ENCODE measurements at places on chromosomes 5 and 9. TPM values are rescaled to one million over a fixed set of nuclear protein-coding genes. Genes with fewer than 3 reads are reported as not detected.

DNA sequence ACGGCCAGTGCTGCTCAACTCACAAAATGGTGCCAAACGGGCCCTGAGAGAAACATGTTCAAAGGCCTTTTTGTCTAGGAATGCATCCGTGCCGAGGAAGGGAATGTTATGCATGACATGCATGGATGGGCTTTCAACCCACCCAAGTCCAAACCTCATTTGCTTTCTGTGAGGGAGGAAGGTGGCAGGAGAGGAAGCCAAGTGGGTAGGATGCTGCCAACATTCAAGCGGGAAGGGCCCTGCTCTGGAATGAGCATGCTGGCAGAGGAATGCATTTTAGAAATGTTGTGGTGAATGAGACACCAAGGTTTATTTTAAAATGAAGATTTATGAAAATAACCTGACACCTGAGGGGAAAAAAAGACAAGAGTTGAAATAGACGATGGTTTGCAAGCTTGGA is 479.1 kb downstream of the CCDC171 start:
- DNase-seq: no peak

DNA sequence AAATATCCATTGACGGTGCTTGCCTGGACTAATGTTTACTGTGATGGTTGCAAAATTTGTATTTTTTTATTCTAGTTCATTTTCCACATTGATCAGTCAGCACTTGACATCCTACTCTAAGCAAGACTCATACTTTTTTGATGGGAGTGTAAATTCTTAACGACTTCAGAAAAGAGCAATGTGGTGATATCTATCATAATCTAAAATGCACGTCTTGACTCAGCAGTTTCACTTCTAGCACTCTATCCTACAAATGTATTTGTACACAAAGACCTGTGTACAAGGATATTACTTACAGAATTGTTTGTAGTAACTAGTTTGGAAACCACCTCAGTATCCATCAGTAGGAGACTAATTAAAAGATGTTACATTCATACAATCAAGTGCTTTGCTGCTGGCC is 24.0 kb downstream of the NAA35 start:
- DNase-seq: no peak

CCDC171 gene
- total RNA-seq: 4.9 TPM

SHOC1 gene
- total RNA-seq: not detected

- DNase-seq: no peak
Measured at GRCh38 chr5:67319935-67320725, 123.5 kb upstream of the CD180 start.

DNA sequence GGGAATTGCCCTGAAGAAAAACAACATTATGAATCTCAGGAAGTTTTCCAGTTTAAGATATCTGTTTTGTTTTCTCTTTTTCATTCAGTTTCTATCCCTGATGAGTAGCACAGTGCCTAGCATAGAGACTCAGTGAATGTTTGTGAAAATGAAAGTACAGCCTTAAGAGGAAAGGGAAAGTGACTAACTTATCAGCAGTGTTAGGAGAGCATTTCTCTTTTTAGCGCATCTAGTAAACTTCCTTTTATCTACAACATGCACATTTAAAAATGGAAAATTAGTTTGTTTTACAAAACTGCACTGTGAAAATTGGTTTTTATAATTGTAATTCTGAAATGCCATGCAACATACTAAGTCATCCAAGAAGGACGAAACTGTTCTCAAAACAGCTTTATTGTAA is 110.8 kb downstream of the SMARCA2 start:
- DNase-seq: no peak

- no peak for DNase-seq
Measured at GRCh38 chr5:58918021-58918729, 335.3 kb downstream of the RAB3C start.

DNA sequence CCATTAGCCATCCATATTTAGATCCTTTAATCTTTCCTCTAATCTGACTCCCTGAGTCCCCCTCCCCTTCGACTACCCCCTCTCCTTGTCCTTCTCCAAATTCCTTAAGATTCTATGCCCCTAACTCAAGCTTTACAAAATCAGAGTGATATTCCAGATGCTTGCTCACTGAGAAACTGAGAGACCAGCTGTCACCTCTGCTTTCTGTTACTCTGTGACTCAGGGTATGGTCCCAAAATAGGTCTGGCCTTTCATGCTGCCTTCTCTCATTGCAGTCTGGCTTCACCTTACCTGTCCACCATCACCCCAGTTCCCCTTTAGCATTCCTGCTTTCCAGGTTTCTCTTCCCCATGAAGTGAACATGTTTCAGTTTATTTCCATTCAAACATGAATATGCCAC is 383.3 kb upstream of the SLC30A5 start:
- no peak for DNase-seq

PCA3 gene
- total RNA-seq: not detected

DNA sequence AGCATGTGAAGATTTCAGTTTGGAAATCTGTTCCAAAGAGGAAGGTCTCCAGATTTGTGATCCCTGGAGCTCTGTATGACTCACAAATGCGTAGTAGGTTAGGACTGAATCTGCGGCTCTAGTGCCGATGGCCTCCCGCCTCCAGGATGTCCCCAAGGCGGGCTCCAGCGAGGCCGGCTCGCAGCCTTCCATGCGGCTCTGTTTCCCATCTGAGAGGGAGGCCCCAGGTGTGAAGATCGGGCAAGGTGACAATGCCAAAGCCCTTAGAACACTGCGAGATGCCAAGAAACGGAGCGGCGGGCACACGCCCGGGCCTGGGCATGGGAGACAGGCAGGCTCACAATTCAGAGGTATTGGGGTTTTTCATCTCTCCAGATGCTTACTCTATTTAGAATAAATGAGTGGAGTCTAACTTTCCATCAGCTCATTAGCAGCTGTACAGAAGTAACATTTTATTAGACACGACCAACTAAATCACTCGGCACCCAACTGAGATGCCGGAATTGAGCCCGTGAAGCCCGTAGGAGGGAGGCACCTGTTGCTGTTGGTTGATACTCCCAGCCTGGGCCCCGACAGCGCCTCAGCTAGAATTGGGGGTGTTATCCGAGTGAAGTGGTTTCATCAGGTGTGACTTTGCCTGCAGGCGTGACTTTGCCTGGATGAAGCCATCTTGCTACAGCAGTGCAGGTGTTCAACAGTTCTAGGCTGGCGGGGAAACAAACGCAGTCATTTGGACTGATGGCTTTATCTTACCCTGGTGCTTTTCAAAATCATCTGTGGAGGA is 7.4 kb upstream of the MRPS2 start:
- DNase-seq: no peak

- no peak for DNase-seq
Measured at GRCh38 chr9:138006576-138007233, 129.1 kb downstream of the CACNA1B start.

GRCh38 chr5:135986401-135986800 is 31.6 kb upstream of the LECT2 start:
- DNase-seq: no peak

FAXDC2 gene
- not detected for total RNA-seq

DNA sequence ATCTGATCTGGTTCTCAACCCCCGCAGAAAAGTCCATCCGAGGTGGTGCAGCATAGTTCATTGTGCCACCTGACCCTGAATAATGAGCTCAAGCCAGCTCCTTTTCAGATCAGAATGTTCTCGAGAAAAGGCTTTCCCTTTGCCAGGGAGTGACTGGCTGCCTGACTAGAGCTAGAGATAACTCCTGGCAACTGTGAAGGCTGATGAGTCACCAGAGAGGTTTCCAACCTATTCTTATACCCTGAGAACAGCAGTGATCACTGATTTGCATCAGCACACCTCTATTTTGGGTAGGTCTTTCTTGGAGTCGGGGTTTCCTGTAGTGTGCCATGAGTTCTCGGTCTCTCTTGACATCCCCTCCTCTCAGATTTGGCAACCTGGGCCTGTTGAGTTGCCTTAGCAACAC is 127.9 kb downstream of the PIK3R1 start:
- DNase-seq: peak; percentile 29

SNCAIP gene
- not detected for total RNA-seq

- DNase-seq: no peak
Measured at GRCh38 chr9:132055756-132056155, 23.9 kb downstream of the MED27 start.

MRPL50 gene
- 11.8 TPM for total RNA-seq

DNA sequence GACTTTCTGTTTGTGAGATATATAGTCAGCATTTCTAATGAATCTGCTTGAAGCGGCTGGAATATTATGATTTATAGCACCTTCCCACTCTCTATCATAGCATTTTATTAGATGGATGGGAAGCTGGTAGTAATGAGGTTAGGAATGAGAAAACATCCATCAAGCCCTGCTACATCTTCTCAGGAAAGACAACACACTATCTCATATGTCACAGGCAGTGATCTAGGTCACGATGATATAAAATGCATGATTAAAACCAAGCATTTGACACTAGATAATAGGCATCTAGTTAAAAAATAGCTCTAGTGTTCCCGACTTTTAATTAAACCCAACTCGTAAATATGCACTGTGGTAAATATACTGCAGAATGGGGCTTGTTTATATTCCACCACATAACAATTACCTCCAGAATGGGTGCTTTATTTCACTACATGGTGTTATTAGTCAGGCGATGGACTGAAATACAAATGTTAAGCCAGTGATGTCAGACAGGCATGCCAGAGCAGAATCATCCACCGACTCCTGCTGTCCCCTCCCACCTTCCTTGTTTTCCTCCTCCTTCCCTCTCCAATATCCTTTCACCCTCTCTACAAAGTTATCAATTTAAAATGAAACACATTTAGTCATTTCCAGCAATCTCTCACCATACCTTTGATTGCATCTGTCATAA is 286.8 kb downstream of the SPATA31D1 start:
- no peak for DNase-seq

TXNDC8 gene
- total RNA-seq: not detected

SPINK13 gene
- total RNA-seq: not detected

GRCh38 chr5:78215972-78216371 is 78.5 kb downstream of the AP3B1 start:
- DNase-seq: no peak

HRH2 gene
- total RNA-seq: 18.4 TPM

SLC36A3 gene
- total RNA-seq: 0.10 TPM

DNA sequence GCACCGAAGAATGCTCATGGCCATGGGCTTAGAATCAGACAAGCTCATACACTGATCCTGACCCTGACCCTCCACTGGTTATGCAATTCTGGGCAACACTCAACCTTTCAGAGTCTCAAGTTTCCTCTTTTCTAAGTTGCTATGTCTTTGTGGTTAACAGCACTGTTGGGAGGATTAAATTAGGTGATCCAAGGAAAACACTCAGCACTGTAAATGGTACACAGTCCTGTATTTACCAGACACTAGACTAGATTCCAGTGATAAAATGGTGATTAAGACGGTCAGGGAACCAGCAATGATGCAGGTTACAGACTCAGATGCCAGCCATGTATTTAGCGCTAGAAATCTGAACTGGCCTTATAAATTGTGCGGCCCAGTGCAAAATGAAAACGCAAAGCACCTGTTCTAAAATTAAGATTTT is 8.1 kb downstream of the ARL15 start:
- no peak for DNase-seq

DNA sequence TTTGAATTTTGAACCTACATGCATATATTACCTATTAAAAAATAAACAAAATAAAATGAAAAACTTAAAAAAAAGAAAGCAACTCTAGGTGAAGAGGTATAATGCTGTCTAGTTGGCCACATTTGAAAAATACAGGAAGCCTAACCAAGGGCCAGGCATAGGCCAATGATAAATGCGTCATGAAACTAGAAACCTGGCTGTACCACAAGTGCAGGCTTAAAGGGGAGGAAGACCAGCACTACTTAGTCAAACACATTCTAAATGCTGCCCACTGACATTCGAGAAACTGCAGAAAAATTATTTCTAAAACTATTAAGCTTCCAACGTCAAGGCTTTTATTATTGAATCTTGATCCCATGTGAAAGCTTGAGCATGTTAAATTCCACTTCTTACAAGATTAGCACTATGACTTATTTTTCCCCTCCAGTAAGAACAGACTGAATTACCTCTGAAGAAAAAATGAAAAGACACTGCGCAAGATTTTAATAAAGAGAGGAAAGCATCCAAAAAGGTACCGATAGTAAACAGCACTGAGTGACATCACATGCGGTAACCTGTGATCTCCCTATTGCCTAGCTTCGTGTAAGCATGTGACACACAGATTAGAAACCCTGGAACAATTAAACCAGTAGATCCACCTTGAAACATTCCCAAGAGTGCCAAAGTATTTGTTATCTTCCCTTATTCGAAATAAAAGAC is 16.2 kb downstream of the CDC14B start:
- DNase-seq: no peak

DNA sequence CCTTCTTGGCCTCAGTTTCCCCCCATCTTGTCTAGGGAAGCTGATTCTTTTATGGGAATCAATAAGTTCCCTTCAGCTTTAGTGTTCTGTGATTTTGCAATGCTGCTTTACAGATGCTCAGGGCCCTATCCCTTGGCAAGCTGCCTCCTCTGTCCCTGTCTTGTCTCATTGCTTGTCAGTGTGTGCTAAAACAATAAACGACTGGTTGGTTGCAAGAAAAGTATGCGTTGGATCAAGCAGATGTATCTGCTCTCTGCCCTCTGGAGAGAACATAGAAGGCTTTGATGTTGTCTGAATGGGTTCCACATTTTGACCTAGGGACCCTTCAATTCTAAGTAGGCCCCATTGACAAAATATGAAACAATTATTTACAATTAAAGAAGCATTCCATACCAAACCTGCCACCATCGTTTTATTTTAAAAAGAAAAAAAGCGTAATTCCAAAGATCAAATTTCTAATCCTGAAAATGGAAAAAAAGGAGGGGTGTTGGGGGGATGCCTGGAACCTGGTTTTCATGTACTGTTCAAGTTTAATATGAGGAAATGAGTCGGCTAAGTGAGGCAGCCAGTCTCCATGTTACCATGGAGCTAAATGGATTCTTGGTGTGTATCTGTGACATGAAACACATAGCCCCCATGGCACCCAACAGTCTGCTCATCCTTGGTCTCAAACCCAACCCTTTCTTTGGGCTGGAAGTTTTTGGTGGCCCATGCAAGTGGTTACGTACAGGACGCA is 31.2 kb upstream of the TARS1 start:
- no peak for DNase-seq

LCN9 gene
- not detected for total RNA-seq

DNA sequence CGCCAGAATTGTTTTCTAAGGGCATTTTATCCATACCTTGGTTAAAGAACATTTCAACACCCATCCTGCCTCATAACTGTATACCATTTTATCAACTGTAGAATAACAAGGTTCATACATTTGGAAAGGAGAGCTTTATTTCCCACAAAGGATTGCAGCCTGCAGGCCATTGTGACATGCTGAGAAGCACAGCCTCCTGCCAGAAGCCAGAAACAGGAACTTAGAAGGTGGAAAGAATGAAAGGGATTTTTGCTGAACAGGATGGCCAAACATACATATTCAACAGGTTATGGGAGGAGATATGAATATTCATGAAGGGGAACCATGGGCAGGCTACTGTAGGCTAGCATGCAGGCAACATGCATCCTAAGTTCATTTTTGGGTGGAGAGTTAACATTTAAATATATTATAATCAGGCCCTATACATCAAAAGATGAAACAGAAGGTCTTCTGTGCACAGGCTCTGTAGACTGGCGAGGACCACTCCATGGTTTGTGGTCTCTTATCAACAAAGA is 59.9 kb upstream of the DIRAS2 start:
- no peak for DNase-seq

GRCh38 chr9:74503666-74504065 is 6.5 kb downstream of the RORB start:
- no peak for DNase-seq

FAM81B gene
- not detected for total RNA-seq

SAPCD2 gene
- total RNA-seq: 6.6 TPM

AGXT2 gene
- total RNA-seq: not detected
